ENCODE measurements at places on chromosomes 2 and 18.

DNA sequence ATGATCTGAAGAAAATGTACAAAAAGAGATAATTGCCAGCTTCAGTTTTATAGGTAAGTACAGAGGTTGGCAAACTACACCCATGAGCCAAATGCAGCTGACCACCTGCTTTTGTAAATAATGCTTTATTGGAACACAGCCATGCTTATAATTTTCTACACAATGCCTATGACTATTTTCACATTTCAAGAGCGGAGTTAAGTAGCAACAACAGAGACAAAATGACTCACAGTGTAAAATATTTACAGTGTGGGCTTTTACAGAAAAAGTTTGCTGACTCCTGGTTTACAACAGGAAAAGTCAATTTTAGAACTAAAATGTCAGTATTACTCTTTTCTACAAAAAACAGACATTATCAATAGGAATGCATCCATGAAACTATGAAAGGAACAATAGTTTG, 26.0 kb downstream of the CWC22 start:
- DNase-seq = no peak

DNA sequence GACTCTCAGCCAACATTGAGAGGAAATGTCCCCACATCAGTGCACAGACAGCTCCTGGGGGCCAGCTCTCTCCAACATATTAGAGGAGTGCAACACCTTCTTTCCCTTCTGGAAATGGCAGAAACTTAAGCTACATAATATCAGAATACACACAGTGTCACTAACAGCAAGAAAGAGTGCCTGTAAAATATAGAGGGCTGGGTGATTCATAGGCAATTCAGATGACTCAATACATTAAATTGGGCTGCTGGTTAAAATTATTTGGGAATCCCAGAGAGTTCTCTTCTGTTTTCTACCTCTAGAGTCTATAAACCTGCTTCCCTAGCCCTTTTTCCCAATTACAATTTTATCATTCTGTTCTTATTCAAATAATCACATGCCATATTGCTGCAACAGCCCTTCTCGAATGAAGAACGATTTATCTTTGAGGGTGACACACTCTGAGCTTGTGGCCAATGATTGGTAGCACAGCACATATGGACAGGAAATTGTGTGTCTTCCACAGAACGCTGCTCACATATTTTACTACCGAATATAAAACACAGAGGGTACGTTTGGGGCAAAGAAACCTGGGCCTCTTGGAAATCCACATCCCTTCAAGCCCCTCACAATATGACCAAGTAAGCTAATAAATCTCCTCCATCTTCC, 381.2 kb downstream of the MBD2 start:
- DNase-seq = no peak

DNA sequence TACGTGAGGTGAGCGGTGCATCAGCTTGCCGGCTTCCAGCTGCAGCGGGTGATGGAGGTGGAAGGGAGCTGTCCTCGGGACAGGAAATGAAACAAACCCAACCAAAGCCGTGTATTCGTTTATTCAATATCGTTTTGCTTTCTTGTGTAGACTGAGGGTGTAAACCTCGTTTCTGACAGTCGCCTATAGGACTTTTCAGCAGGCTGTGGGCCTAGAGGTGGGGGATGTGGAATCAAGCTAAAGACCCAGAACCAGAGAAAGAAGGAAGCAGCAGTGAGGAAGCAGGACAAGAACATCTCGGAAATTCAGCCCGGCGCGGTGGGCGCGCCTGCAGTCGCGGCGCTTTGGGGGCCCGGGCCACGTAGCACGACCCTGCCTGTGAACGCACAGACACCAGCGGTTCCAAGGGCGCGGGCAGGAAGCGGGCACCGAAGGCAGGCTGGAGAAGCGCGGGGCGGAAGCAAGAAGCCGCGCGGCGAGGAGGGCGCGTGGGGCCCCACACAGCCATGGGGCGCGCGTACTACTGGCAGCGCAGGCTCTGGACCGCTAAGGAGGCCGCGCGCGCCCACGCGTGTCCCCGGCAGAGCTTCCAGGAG, 755 bp upstream of the ATP9B start:
- no peak for DNase-seq

GRCh38 chr2:145654156-145654555, 1134.2 kb upstream of the ZEB2 start:
- DNase-seq = no peak

DNA sequence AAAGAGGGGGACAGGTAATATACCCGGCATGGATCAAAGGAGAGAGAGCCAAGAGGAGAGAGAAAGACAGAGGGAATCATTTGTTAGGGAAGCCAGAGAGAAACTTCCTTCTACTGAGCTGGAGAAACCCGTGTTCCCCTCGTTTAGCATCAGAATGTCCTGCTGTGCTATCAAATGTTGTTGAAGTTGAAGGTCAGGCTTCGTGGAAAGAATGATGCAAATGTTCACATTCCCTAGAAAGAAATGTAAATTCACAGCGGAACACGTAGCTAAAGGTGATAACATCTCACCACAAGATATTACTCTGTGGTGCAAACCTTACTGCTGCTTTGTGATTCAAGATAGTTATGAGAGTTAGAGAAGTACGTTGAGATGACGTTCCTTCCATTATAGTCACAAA, 258.1 kb downstream of the LNPK start:
- DNase-seq = no peak

- no peak for DNase-seq
These were observed 12.1 kb upstream of the ITGA6 start for GRCh38 chr2:172415157-172415864.

GRCh38 chr2:644871-645270, 32.3 kb downstream of the TMEM18 start:
- DNase-seq = no peak

DNA sequence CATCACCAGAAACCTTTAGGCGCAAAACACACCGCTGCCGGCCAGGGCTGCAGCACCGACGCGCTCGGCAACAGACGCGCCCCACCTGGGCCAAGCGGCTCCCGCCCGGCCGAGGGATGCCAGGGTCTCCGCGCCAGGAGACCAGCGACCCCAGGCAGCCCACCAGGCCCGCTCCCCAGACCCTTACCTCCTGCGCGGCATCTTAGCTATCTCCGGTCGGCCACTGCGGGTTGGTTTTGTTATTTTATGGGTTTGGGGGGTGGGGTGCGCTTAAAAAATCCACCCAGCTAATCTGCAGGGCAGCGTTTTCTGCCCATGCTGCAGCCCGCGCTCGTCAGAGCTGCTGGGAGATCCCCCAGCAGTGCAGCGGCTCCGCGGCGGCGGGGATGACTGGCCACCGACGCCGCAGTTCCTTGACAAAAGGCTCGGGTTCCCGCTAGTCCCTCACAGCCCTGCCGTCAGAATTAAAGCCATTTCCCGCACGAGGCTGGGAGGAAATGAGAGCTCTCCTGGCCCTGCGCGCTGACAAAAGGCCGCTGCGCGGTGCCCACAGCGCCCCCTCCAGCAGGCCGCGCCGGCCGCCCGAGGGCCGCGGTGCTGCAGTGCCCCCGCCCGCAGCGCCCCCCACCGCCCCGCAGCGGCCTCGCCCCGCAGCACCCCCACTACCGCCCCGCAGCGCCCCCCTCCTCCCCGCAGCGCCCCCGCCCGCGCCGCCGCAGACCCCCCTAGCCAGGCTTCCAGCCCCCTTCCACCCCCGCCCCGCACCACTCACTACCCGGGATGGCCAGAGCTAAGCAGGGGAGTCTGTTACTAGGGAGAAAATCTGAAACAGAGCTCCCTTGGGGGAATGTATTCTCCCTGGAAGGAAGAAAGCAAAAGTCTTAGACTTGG, at the start of gene ADD2:
Gene ADD2 (minus strand): TSS at position 502 of the 891 bp plus-strand sequence. CDS start 61,792 bp downstream, outside the sequence.
- DNase-seq = no peak
